ENCODE measurements at places on chromosomes 6 and 20.

DNA sequence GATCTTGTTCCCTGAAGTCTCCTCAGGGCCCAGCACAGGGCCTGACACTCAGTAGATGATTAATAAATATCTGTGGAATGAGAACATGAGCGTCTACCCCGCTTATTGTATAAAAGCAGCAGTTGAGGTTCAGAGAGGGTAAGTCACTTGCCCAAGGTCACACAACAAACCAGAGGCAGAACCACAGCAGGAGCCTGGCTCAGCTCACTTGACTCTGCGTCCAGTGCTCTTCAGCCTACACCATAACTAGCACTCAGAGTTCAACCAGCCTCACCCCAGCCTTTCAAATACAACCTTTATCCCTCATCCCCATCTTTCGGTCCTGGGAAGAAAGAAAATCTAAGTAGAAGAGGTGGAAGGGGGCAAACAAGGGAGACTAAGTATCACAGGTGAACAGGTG lies 24.9 kb upstream of the NOL4L start:
- no peak for DNase-seq

- no peak for DNase-seq
Measured at GRCh38 chr6:100314186-100314585, 150.5 kb downstream of the SIM1 start.

- DNase-seq: no peak
Measured at GRCh38 chr6:71250099-71250602, 38.5 kb upstream of the OGFRL1 start.

DNA sequence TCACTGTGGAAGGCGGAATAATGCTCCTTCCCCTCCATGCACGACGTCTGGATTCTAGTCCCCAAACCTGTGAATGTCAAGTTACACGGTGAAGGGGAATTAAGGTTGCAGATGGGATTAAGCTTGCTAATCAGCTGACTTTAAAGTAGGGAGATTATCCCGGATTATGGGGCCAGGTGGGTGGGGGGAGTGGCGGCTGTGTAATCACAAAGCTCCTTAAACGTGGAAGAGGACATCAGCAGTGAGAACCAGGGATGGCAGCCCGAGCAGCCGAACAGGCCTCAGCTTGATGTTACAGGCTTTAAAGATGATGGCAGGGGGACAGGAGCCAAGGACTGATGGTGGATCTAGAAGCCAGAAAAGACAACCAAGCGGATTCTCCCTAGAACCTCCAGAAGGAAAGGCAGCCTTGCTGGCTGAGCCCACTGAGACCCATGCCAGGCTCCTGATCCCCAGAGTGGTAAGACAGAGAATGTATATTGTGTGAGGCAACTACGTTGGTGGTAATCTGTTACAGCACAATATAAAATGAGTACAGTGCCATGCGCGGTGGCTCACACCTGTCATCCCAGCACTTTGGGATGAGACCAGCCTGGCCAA lies 117.5 kb downstream of the SCML4 start:
- no peak for DNase-seq

DNA sequence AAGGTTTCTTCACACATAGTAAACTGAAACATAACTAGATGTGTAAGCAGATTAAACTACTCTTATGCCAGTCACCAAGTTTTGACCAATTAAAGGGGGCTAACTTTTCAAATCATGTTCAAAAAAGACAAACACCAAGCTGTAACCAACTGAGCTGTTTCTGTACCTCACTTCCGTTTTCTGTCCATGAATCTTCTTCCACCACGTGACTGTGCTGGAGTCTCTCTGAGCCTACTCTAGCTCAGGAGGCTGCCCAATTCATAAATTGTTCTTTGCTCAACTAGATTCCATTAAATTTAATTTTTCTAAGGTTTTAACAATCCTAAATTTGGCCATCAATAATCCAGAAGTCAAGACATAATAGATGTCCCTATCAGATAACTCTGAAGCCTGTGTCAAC lies 229.4 kb downstream of the FNDC1 start:
- no peak for DNase-seq

DNA sequence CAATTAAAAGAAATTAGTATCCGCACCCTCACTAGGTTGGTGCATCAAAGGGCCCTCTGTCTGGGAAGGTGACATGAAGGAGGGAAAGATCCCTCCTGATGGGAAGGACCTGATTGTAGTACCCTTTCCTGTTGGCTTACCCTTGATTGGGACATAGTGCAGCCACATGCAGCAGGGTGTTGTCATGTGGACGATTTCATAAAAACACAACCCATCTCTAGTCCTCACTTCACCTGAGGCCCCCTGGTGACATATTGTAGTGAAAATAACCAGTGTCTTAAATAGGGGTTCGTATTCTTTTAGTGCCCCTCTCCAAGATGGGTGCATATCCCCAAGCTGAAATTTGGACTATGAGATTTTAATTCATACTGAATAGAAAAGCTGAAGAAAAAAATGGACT lies 97.3 kb downstream of the SLX4IP start:
- no peak for DNase-seq

GRCh38 chr6:139711804-139712585 lies 337.5 kb upstream of the CITED2 start:
- DNase-seq: no peak

- DNase-seq: no peak
Measured at GRCh38 chr6:28589957-28590349, 64.3 kb downstream of the GPX5 start.

- DNase-seq: no peak
Measured at GRCh38 chr6:37155394-37156312, 14.3 kb upstream of the PIM1 start.

DNA sequence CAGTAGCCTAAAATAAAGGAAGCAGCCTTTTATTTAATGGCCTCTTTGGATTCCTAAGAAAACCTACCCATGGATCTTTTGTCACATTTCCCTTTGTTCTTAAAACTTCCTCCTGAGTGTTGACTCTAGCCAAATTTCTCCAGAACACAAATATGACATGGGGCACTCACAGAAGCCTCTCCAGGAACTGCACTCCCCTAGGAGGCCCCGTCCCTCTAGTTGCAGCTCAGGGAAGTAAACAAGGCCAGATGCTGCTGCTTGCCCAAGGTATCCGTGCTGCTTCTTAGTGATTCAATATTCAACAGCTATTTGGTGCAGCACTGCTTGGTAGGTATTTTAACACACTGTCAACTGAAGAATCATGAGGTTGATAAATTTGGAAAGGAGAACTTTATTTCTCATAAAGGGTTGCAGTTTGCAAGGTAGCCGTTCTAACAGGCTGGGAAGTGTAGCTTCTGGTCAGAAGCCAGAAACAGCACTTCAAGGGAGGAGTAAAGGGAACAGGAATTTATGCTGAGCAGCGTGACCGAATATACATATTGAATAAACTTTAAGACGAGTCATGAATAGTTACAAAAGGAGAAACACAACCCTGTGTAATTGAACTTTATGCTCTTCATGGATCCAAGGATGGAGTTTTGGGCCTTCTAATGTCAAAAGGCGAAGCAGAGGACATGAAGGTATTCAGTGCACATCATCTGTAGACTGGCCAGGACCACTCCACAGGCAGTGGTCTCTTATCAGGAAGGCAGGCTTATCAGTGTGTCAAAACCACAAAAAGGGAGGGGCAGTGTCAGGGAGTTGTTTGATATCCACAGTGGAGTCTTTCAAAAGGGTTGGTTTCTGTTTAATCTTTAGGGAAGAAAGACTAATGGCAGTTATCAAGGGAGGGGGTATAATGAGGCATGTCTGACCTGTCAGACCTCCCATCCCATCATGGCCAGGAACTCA lies 63.3 kb downstream of the CD24 start:
- DNase-seq: no peak

DNA sequence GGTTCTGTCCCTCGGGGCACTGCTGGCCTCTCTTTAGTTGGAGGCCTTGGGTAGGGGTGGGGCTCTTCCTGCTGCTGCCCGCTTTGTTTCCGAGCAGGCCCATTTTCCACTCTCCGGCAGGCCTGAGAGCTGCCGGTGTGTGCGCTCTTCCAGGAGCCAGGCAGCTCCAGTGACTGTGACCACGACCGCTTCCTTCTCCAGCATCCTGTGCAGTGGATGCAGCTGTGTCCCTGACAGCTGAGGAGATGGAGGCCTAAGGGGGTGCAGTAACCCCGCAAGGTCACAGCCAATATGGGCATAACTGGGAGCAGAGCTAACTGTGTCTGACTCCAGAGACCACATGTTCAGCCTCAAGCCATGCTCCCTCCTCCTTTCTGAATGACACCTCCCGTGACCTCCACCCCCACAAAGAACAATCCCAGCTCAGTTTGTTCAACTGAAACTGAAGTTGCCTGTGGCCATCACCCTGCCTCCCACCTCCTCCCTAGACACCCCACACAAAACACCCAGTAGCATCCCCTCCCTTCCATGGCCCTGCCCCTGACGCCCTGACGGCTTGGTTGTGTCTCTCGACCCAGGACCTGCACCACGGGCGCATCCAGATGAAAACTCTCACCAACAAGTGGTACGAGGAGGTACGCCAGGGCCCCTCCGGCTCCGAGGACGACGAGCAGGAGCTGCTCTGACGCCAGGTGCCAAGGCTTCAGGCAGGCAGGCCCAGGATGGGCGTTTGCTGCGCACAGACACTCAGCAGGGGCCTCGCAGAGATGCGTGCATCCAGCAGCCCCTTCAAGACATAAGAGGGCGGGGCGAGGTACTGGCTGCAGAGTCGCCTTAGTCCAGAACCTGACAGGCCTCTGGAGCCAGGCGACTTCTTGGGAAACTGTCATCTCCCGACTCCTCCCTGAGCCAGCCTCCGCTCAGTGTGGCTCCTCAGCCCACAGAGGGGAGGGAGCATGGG lies 27.8 kb downstream of the SPATA2 start:
- DNase-seq: no peak

DNA sequence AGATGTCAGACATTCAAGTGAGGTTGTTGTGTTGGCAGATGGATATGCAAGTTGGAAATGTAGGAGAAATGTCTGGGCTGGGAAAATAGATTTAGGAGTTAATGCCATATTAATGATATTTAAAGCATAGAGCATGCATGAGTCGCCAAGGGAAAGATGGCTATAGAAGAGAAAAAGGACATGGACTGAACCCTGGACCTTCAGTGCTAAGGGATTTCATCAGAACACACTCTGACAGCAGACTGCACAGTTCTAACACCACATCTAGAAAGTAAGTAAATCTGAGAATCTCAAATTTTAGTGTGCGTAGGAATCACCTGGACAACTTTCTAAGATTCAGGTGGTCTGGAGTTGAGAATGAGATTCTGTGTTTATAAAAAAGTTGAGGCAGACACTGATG lies 17.3 kb upstream of the POLR1H start:
- DNase-seq: no peak

DNA sequence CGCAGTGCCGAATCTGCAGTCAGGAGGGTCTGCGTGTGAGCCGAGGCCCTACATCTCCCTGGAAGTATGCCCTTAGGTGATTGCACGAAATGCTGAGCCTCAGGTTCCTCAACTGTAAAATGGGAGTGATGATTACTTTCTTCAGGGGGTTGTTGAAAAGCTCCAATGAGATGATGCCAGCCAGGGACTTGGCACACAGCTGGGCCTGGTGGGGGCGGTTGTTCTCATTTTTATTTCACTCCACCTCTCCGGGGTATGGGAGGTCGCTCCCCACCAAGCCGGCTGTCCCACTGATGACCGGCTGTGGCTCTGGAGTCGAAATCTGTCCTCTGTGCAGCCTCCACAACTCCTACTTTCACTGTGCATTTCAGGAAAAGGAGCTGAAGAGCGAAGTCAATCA lies 8.1 kb downstream of the PCK1 start:
- no peak for DNase-seq

DNA sequence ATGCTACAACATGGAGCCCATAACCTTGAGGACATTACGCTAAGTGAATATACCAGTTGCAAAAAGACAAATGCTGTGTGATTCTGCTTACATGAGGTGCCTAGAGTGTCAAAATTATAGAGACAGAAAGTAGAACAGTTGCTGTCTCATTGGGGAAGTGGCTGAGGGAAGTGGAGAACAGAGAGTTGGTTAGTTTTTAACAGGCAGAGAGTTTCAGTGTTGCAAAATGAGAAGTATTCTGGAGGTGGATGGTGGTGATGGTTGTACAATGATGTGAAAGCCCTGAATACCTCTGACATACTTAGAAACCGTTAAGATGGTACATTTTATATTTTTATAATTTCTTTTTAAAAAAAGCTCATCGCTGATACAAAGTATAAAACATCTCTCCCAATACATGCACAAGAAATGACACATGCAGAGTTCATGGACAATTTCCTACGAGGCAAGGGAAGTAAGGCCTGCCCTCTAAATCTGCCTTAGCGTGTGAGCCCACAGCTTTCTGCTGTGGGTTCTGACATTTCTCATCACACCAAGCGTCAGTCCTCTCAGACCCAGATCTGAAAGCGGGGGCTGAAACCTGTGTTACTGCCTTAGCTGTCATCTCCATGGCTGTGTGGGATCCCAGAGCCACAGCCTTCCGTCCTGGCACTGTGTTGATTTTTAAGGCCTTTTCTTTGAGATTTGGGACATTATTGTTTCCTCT lies 126.0 kb downstream of the RNASET2 start:
- no peak for DNase-seq

DNA sequence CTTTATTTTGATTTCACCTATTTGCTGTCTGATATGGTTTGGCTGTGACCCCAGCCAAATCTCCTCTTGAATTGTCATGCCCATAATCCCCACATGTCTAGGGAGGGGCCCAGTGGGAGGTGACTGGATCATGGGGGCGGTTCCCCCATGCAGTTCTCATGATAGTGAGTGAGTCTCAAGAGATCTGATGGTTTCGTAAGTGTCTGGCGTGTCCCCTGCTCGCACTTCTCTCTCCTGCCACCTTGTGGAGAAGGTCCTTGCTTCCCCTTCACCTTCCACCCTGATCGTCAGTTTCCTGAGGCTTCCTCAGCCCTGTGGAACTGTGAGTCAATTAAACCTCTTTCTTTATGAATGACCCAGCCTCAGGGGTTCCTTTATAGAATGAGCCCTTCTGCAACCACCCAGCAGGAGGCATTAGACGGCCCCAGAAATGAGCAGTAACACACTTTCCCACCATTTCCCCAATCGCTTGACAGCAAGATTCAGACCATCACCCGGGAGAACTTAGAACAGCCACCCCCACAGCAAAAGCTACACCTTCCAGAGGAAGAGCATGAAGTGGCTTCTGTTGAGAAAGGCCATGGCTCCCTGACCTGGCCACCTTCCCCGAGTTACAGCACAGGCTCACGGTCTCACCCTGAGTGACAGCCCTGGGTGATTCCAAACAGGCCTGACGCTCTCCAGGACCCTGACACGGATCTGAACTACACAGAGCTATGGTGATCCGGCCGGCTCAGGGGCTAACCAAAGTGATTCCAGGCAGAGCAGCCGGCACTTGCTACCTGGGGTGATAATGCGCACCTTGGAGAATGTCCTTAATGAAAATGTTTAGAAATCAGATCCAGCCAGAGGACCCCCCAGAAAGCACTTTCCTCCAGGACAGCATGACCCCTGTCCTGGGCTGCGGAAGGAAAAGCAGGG lies 131.2 kb upstream of the CDH4 start:
- DNase-seq: no peak

Data from esophagus squamous epithelium (tissue), 5 donors.